ENCODE measurements at places on chromosomes 4 and X.

GRCh38 chr4:69649629-69650028 is 3.4 kb downstream of the UGT2A1 start:
- H3K36me3 ChIP-seq: no peaks in the 10 kb centered on the region
- H3K27me3 ChIP-seq: no peaks in the 10 kb centered on the region
- no peak overlapping the region for H3K4me3 ChIP-seq
- no peak overlapping the region for H3K27ac ChIP-seq

DNA sequence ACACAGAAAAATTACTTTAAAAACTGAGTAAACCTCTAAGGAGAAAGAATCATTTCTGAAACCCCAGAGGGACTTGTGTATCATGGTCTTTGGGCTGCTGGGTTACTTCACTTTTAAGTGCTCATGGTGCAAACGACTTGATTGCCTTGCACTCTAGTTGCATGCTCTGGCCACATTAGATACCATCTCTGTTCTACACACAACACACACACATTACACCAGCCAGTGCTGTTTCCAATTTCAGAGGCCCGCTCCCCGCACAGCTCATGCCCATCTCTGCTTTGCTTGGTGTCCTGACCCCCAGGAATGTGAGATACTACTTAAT is 2.1 kb downstream of the PPP3CA start:
- no peaks in the 10 kb centered on the region for H3K27me3 ChIP-seq
- no peak for DNase-seq
- H3K27ac ChIP-seq: no peak overlapping the region
- H3K4me1 ChIP-seq: no peaks in the 10 kb centered on the region

GRCh38 chrX:44152852-44153251 is 179.7 kb upstream of the NDP start:
- DNase-seq: no peak
- no peaks in the 10 kb centered on the region for H3K27me3 ChIP-seq
- H3K4me1 ChIP-seq: no peaks in the 10 kb centered on the region
- H3K4me3 ChIP-seq: no peak overlapping the region
- H3K27ac ChIP-seq: no peak overlapping the region

- H3K36me3 ChIP-seq: no peaks in the 10 kb centered on the region
- no peak within 1 kb of the TSS for H3K27ac ChIP-seq
- no peaks in the 10 kb centered on the region for H3K27me3 ChIP-seq
- no peak for DNase-seq
- no peaks in the 10 kb centered on the region for H3K4me1 ChIP-seq
Observed at GRCh38 chr4:186068581-186069348, at the start of gene TLR3. Gene TLR3 (plus strand): TSS chr4:186069156. CDS start chr4:186076620, 7,464 bp downstream.

DNA sequence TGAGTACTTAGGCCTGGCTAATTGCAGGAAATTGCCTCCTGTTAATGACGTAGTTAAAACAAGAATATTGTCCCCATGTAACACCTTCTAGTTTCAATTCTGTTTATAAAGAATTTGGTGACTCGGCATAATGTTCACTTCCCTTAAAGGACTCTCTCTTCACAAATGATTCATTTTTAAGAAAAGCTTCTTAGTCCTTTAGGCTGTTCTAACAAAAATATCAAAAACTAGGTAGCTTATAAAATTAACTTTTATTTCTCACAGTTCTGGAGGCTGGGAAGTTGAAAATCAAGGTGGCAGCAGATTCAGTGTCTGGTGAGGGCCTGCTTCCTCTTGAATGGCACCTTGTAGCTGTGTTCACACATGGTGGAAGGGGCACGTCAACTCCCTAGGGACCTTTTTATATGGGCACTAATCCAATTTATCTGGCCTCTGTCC is 23.8 kb downstream of the COL25A1 start:
- no peaks in the 10 kb centered on the region for H3K27me3 ChIP-seq
- H3K4me1 ChIP-seq: no peaks in the 10 kb centered on the region
- no peaks in the 10 kb centered on the region for H3K36me3 ChIP-seq
- DNase-seq: no peak

DNA sequence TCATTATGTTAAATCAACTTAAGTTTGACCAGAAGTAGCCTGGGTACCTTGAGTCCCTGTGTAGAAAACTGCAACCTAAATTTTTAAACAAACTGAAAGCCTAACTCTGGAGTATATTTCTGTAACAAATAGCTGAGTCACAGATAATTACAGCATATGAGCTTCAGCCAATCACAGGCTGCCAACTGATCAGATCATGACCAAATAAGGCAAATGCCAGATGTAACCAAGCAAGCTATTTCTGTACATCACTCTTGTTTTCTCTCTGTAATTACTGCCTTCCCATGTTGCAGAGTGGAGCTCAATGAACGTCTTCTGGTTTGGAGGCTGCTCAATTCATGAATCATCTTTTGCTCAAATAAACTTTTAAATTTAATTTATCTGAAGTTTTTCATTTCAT is 980.9 kb upstream of the DIAPH2 start:
- H3K27me3 ChIP-seq: no peaks in the 10 kb centered on the region
- no peak overlapping the region for H3K4me3 ChIP-seq
- H3K4me1 ChIP-seq: no peaks in the 10 kb centered on the region
- H3K27ac ChIP-seq: no peak overlapping the region
- no peak for DNase-seq
- H3K36me3 ChIP-seq: no peaks in the 10 kb centered on the region

- H3K27me3 ChIP-seq: no peaks in the 10 kb centered on the region
- H3K4me1 ChIP-seq: no peaks in the 10 kb centered on the region
- H3K4me3 ChIP-seq: no peak overlapping the region
- H3K27ac ChIP-seq: no peak overlapping the region
Observed at GRCh38 chr4:84171871-84172270, 327.2 kb downstream of the NKX6-1 start.

DNA sequence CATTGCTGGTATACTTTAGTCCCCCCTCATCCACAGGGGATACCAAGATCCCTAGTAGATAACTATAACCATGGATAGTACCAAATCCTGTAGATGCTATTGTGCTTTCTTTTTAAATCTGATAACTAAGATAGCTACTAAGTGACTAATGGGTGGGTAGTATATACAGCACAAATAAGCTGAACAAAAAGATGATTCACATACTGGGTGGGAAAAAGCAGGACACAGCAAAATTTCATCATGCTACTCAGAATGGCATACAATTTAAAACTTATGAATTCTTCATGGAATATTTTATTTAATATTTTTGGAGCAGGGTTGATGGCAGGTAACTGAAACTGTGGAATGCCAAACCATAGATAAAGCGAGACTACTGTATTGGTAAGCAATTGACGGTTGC is 161.6 kb downstream of the IL15 start:
- no peaks in the 10 kb centered on the region for H3K4me1 ChIP-seq
- DNase-seq: no peak
- H3K36me3 ChIP-seq: no peaks in the 10 kb centered on the region
- no peak overlapping the region for H3K4me3 ChIP-seq
- no peak overlapping the region for H3K27ac ChIP-seq
- no peaks in the 10 kb centered on the region for H3K27me3 ChIP-seq

DNA sequence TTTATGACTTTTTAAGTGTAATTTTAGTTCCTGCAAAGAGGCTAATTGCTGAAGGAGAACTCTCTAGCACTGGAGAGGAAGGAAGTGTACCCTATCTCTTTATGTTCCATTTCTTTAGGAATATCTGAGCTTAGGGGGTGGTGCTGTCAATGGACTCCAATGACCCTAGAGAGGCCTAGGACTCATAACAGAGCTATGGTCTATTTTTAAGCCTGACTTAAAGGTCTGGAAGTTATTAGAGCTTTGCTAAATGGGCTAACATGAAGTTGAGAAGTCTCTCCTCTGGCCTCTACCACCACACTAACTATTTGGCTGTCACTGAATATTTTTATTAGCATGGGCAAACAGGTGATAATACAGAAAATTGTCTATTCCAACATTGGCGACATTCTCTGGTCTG is 152.2 kb downstream of the SPATA18 start:
- no peaks in the 10 kb centered on the region for H3K36me3 ChIP-seq
- H3K27me3 ChIP-seq: no peaks in the 10 kb centered on the region
- H3K27ac ChIP-seq: no peak overlapping the region
- 0 out of 2 replicates have a peak, but pooled peaks cover 1% of the 10 kb centered on the region for H3K4me1 ChIP-seq

DNA sequence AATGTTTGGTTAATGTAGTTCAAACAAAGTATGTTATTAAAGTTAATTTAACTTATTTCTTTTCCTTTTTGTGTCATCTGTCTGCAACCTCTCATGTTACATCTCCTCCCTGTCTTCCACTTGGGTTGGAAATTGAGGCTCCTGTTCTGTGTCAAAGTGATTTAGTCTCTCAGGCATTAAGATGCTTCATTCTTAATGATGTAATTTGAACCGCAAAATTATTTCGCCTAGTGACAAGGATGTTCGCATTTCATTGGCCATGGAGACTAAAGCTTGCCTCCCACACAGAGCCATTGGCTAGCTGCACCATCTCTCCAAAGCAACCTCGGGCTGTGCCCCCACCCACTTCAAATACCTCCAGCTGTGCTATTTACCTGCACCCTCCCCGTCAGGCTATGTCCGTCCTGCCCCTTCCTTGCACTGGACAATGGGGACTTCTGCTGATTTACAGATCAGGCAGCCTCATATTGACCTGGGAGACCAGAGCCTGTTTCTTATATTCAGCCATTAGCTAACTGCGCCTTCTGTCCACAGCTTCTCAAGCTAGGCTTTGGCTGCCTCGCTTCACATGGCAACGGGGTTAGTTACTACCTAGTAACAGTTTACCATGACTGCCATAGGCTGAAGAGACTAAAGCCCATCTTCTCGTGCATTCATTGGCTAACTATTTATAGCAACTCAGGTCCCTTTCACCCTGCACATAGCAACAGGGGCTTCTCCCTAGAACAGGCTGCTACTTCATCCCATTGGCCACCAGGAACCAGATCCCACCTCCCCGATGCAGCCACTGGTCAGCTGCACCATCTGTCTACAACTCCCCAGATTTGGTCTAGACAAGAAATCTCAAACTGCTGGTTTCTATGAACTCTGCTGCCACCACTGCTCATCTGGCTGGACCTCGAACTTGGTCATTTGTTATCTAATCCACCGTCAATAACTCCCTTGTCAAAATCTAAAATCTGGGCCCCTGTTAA is 8.6 kb upstream of the ZNF157 start:
- peak; percentile 72 for DNase-seq
- no peaks in the 10 kb centered on the region for H3K27me3 ChIP-seq
- H3K27ac ChIP-seq: no peak overlapping the region
- H3K4me3 ChIP-seq: peak overlapping the region; percentile 42
- H3K36me3 ChIP-seq: no peaks in the 10 kb centered on the region

- no peak for DNase-seq
- no peak overlapping the region for H3K4me3 ChIP-seq
- no peaks in the 10 kb centered on the region for H3K36me3 ChIP-seq
- no peak overlapping the region for H3K27ac ChIP-seq
Observed at GRCh38 chrX:38271154-38271716, 50.6 kb upstream of the SRPX start.

GRCh38 chr4:181685461-181685860 is 557.7 kb upstream of the TENM3 start:
- H3K4me1 ChIP-seq: no peaks in the 10 kb centered on the region
- H3K27me3 ChIP-seq: no peaks in the 10 kb centered on the region
- no peak for DNase-seq
- H3K4me3 ChIP-seq: no peak overlapping the region

GRCh38 chr4:62835631-62836030 is 1573.6 kb downstream of the TECRL start:
- no peak for DNase-seq
- H3K4me3 ChIP-seq: no peak overlapping the region
- H3K27ac ChIP-seq: no peak overlapping the region
- H3K27me3 ChIP-seq: no peaks in the 10 kb centered on the region

DNA sequence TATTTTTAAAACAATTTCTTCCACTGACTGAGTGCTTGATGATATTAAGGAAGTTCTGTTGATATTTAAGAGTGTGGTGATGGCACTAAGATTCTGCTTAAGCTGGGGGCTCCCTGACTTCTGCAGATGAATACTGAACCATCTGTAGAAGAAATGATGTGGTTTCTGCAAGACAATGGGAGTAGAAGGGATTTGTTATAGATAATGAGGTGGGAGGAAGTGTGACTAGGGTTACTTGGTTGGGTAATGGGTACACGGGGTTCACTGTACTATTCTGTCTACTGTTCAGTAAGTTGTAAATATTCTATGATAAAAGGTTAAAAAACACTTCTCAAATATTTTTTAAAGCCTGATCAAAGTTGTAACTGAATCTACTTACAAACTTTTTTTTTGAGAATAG is 60.9 kb upstream of the TXK start:
- H3K4me3 ChIP-seq: no peak overlapping the region
- DNase-seq: no peak
- no peaks in the 10 kb centered on the region for H3K36me3 ChIP-seq
- H3K27me3 ChIP-seq: no peaks in the 10 kb centered on the region

- H3K27me3 ChIP-seq: no peaks in the 10 kb centered on the region
- H3K36me3 ChIP-seq: no peaks in the 10 kb centered on the region
- no peak overlapping the region for H3K27ac ChIP-seq
- H3K4me1 ChIP-seq: peaks cover 6% of the 10 kb centered on the region
- DNase-seq: no peak
Observed at GRCh38 chr4:102318105-102318504, 27.2 kb downstream of the SLC39A8 start.

DNA sequence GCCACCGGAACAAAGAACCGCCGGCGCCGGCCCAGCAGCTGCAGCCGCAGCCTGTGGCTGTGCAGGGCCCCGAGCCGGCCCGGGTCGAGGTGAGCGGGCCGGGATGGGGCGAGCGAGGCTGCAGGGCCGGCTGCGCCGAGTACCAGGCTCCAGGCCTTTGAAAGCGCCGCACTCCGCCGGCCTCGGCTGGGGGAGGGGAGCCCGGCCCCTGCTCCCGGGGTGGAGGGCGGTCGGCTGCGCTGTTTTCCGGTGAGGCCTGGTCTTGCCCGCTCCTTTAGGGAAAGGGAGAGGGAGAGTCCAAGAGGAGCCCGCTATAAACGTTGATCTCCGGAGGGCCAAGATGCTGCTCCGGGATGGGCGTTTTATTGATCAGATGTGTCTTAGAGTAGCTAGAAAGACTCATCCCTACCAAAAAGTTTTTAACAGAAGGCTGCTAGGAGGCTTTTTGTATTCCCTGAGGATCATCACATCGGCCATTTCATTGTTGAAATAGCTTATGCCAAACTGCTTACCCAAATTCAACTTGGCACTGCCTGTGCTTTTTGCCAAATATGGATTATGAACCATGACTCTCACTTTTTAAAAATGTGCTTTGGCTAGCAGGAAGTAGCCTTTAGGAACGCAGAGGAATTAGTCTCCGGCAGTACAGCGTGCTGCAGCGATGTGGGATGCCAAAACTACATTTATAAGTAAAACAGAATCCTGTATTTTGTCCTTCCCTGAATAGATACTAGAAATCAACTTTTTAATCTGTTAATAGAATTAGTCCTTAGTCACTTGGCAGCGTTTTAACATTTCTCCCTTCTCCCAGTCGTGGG is 760 bp downstream of the TMEM165 start:
- H3K27ac ChIP-seq: no peak overlapping the region
- H3K36me3 ChIP-seq: no peaks in the 10 kb centered on the region
- H3K27me3 ChIP-seq: no peaks in the 10 kb centered on the region
- no peak for DNase-seq
- no peaks in the 10 kb centered on the region for H3K4me1 ChIP-seq
- peak overlapping the region; percentile 89 for H3K4me3 ChIP-seq

- peaks cover 4% of the 10 kb centered on the region for H3K4me1 ChIP-seq
- peaks cover 65% of the 10 kb centered on the region for H3K27me3 ChIP-seq
- no peaks in the 10 kb centered on the region for H3K36me3 ChIP-seq
- DNase-seq: no peak
- no peak overlapping the region for H3K4me3 ChIP-seq
Observed at GRCh38 chr4:146643812-146644401, 5.2 kb downstream of the POU4F2 start.

- no peaks in the 10 kb centered on the region for H3K36me3 ChIP-seq
- no peak overlapping the region for H3K27ac ChIP-seq
- peaks cover 3% of the 10 kb centered on the region for H3K4me1 ChIP-seq
- no peaks in the 10 kb centered on the region for H3K27me3 ChIP-seq
Observed at GRCh38 chr4:164524789-164525188, 229.1 kb upstream of the SMIM31 start.

- no peak for DNase-seq
- no peaks in the 10 kb centered on the region for H3K36me3 ChIP-seq
- H3K4me1 ChIP-seq: no peaks in the 10 kb centered on the region
- H3K4me3 ChIP-seq: no peak overlapping the region
- H3K27me3 ChIP-seq: no peaks in the 10 kb centered on the region
Observed at GRCh38 chrX:10945498-10945897, 165.6 kb upstream of the HCCS start.

Measured in iPS DF 6.9 (cell line).